ENCODE measurements at places on chromosomes 3 and 15. TPM values are rescaled to one million over a fixed set of nuclear protein-coding genes. Genes with fewer than 3 reads are reported as not detected.
A peak's percentile ranks its signal among the peaks of the same experiment; 100 is the strongest.

- no peaks in the 10 kb centered on the region for H3K36me3 ChIP-seq
- H3K4me3 ChIP-seq: no peak overlapping the region
- no peaks in the 10 kb centered on the region for H3K4me1 ChIP-seq
- H3K27ac ChIP-seq: no peak overlapping the region
- no peaks in the 10 kb centered on the region for H3K27me3 ChIP-seq
Observed at GRCh38 chr3:62229908-62230307, 143.4 kb downstream of the FEZF2 start.

- peaks cover 33% of the 10 kb centered on the region for H3K36me3 ChIP-seq
- H3K4me3 ChIP-seq: peak overlapping the region; percentile 95
- peak overlapping the region; percentile 91 for H3K27ac ChIP-seq
- H3K27me3 ChIP-seq: no peaks in the 10 kb centered on the region
- no peak for DNase-seq
Observed at GRCh38 chr3:9732080-9732739, 675 bp downstream of the BRPF1 start.

- H3K36me3 ChIP-seq: no peaks in the 10 kb centered on the region
- H3K27me3 ChIP-seq: no peaks in the 10 kb centered on the region
- H3K4me3 ChIP-seq: no peak overlapping the region
- no peak for DNase-seq
- H3K27ac ChIP-seq: no peak overlapping the region
- H3K4me1 ChIP-seq: no peaks in the 10 kb centered on the region
Observed at GRCh38 chr3:28841441-28841840, 439.4 kb upstream of the RBMS3 start.

DNA sequence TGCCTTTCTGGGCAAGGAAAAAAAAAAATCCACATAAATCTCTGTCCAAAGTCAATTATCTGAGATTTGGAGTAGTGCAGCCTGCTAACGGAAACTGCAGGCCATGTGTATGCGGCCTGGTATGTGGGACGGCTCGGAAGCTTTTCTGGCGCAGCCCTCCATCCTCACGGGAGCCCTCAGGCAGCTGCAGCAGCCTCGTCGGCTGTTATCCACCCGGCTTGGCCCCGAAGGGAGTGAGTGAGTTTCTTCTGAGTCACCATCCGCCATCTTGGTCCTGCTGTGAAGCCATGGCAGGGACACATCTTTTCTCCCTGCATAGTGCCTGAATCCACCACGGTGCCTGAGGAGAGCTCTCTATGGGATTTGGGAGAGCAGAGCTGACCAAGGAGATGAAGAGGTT, 62.8 kb downstream of the POLR2M start:
- no peaks in the 10 kb centered on the region for H3K27me3 ChIP-seq
- no peak overlapping the region for H3K27ac ChIP-seq
- H3K4me1 ChIP-seq: no peaks in the 10 kb centered on the region
- H3K36me3 ChIP-seq: no peaks in the 10 kb centered on the region
- H3K4me3 ChIP-seq: no peak overlapping the region

DNA sequence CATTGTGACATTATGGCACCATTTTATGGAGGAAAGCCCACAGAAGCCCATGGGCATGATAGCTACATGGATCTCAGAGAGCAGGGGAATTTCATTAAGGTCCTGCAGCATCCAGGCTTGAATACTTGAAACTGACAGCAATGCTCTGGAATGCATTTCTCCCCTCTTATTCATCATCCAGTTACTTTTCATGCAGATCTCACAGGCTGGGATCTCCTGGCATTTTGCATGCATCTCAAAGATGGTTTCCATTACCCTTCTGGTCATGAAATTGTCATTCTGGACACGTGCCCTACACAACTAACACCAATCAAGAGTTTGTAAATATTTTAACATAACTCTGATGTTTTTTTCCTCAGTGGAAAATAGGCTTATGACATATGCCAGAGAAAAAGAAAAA, 32.4 kb downstream of the VGLL3 start:
- H3K27ac ChIP-seq: no peak overlapping the region
- no peaks in the 10 kb centered on the region for H3K27me3 ChIP-seq
- H3K4me1 ChIP-seq: peaks cover 6% of the 10 kb centered on the region
- H3K36me3 ChIP-seq: no peaks in the 10 kb centered on the region
- no peak for DNase-seq
- H3K4me3 ChIP-seq: no peak overlapping the region

GRCh38 chr3:88509582-88509981, 359.8 kb downstream of the C3orf38 start:
- no peak overlapping the region for H3K27ac ChIP-seq

- no peak overlapping the region for H3K27ac ChIP-seq
- peaks cover 10% of the 10 kb centered on the region for H3K4me1 ChIP-seq
- no peaks in the 10 kb centered on the region for H3K27me3 ChIP-seq
- no peak overlapping the region for H3K4me3 ChIP-seq
Observed at GRCh38 chr3:86948822-86949221, 42.1 kb downstream of the VGLL3 start.

DNA sequence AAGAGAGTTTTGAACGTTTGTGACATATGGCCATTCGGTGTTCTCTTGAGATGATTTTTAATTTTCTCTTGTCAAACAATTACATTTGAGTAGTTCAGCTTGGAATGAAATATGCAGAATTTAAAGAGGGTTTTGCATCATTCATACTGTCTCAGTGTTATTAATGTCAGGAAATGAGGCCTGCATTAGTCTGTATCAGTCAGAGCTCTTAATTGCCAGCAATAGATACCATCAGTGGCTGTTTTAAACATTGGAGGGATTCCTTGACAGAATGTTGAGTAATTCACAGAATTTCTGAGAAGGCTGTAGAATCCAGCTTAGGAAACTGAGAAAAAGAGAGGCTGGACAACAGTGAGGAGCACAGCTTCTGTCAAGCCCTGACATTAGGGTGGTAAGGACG, 722.0 kb downstream of the NR2F2 start:
- DNase-seq: no peak
- no peak overlapping the region for H3K27ac ChIP-seq
- no peaks in the 10 kb centered on the region for H3K36me3 ChIP-seq
- H3K27me3 ChIP-seq: no peaks in the 10 kb centered on the region
- H3K4me3 ChIP-seq: no peak overlapping the region

DNA sequence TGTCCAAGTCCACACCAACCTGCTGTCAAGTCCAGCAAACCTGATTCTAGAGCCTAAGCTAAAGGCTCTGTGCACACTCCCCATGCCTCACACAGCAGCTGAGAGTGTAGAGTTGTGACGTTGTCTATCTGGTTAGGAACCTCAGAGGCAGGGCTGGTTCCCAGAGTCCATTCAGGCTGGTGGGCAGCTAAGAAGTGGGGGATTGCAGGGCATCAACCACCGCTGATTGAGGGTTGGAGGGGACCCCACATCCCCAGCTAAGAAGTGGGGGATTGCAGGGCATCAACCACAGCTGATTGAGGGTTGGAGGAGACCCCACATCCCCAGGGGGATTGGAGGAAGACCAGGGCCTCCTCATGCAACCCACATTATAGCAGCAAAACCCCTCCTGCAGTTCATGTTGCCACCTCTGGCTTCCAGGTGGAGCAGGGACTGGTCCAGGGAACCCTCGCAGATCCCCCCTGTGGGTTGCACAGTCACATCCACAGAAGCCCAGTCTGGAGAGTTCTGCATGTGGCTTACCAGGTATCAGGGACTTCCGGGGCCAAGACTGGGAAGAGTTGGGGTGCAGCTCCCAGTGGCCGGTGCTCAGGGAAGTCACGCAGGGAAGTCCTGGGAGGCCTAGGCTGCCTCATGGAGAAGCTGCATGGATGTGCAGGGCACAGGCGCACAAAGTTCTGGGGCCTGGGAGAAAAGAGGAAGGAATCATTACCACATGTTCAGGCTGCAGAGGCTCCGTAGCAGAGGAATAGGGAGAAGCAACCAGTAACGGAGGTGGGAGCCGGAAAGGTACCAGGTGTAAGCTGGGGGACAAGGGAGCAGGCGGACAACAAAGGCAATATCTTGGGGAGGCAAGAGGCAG, 71.4 kb upstream of the PCSK6 start:
- DNase-seq: peak; percentile 61
- no peak overlapping the region for H3K27ac ChIP-seq
- no peaks in the 10 kb centered on the region for H3K36me3 ChIP-seq
- no peak overlapping the region for H3K4me3 ChIP-seq
- H3K4me1 ChIP-seq: peaks cover 6% of the 10 kb centered on the region
- no peaks in the 10 kb centered on the region for H3K27me3 ChIP-seq

GRCh38 chr3:99504258-99504657, 134.1 kb upstream of the COL8A1 start:
- H3K4me1 ChIP-seq: peaks cover 27% of the 10 kb centered on the region
- no peak overlapping the region for H3K4me3 ChIP-seq
- no peaks in the 10 kb centered on the region for H3K36me3 ChIP-seq
- no peaks in the 10 kb centered on the region for H3K27me3 ChIP-seq
- no peak for DNase-seq

DNA sequence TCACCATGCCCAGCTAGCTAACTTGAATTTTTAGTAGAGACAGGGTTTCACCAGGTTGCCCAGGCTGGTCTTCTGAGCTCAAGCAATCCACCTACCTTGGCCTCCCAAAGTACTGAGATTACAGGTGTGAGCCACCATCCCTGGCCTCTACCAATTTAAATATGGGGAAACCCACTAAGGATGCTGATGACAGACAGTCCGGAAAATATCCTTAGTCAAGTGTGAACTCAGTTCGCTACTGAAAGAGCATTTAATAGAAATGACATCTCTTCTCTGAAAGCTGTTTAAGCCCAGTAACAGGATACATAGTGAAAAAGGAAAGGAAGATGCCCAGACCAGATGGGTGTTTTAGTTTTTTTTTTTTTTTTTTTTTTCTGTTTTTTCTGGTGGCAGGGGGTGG, 7.7 kb upstream of the GRAMD2A start:
- H3K36me3 ChIP-seq: peaks cover 96% of the 10 kb centered on the region
- no peak overlapping the region for H3K4me3 ChIP-seq
- H3K4me1 ChIP-seq: peaks cover 14% of the 10 kb centered on the region
- H3K27ac ChIP-seq: no peak overlapping the region
- no peaks in the 10 kb centered on the region for H3K27me3 ChIP-seq
- DNase-seq: no peak

DNA sequence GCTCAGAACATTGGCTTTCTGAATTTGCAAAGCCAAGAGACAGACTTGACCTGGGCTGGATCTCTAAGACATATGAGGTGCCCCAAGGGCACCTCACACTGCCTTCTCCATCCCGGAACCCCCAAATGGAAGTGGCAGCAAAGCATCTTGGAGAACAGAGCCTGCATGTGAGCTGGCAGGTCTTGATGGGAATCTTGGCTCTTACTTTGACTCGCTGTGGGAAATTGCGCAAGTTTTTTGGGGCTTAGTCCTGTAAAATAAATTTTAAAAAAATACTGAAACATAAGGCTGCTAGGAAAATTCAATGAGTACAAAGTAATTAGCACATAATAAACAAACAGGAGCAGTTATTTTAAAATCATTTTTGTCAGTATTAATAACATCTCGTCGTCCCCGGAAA, 13.7 kb upstream of the SEC22A start:
- no peaks in the 10 kb centered on the region for H3K27me3 ChIP-seq
- H3K36me3 ChIP-seq: no peaks in the 10 kb centered on the region
- H3K27ac ChIP-seq: no peak overlapping the region
- DNase-seq: no peak
- no peak overlapping the region for H3K4me3 ChIP-seq

- no peak overlapping the region for H3K27ac ChIP-seq
- no peaks in the 10 kb centered on the region for H3K27me3 ChIP-seq
- no peak for DNase-seq
- peaks cover 15% of the 10 kb centered on the region for H3K4me1 ChIP-seq
Observed at GRCh38 chr3:67635806-67636205, 18.6 kb downstream of the SUCLG2 start.

DNA sequence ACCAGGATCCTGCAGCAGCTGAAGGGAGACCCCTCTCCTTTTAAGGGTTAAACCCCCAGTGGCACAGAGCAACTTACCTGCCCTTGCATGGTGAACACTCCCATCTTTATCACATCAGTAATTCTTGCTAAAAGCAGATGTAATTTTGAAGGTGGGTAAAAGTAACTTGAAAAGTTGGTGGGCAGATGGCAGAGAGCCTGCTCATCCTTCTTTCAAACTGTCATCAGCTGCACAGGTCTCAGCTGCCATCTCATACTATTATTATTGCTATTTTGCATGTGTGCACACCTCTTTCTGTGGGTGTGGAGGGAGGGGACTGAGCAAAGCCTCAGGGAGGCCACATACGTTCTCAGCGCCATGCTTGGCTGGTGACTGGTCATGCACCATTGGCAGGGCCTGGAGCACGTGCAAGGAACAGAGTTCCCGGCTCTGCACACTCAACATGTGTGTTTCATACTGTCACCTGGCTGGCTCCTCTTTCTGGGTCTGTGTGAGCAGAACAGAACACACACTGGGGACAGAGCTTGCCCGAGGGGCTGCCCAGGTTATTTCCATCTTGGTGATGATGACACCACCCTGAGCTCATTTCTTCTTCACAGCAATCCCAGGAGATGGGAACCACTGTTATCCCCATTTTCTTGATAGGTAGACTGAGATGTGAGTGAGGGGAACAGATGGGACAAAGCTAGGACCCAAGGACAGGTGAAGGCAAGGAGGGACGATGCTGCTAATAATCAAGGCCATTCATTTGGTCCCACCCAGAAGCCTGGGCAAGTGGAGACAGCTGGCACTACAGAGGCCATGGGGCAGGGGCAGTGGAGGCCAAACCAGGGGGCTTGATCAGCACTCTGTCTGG, 95.8 kb upstream of the KLF13 start:
- H3K27me3 ChIP-seq: no peaks in the 10 kb centered on the region
- no peaks in the 10 kb centered on the region for H3K36me3 ChIP-seq
- no peaks in the 10 kb centered on the region for H3K4me1 ChIP-seq
- no peak for DNase-seq
- H3K4me3 ChIP-seq: no peak overlapping the region

The PARP15 gene
- 2.0 TPM for total RNA-seq

The IGDCC3 gene
- total RNA-seq: 0.55 TPM

The NOX5 gene
- 0.36 TPM for total RNA-seq

The GPR176 gene
- total RNA-seq: 6.9 TPM

The MESP1 gene
- 3.0 TPM for total RNA-seq

The EFCAB12 gene
- not detected for total RNA-seq

The ALG3 gene
- total RNA-seq: 46.8 TPM

The EEF1AKMT4 gene
- total RNA-seq: 2.9 TPM

All from sigmoid colon (tissue), 7 donors.